SJSA1 (cell line): ENCODE measurements at places on chromosomes 5 and 9.

DNA sequence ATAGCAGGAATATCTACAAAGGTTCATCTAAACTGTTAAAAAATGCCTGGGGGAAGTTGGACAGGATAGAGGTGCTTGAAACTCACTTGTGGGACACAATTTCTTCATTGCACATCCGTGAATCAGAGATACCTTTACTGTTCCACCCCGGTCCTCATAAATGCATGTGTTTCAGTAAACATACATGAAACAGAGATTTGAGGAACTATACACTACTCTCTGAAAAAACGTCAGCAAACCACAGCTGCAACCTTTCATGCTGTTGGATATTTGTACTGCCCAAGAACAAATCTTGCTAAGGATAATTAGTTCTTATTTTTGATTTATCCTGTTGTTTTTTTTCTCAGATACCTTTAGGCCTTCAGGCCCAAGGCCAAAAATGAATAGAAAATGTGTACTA is 337.3 kb downstream of the KDM4C start:
- DNase-seq = no peak

- DNase-seq = no peak
These were observed 24.7 kb upstream of the TMEM250 start for GRCh38 chr9:136143215-136144001.

- DNase-seq = no peak
These were observed 14.8 kb downstream of the NDST1 start for GRCh38 chr5:150522504-150523414.

GRCh38 chr9:98302150-98302549 is 46.7 kb upstream of the TBC1D2 start:
- DNase-seq = no peak

DNA sequence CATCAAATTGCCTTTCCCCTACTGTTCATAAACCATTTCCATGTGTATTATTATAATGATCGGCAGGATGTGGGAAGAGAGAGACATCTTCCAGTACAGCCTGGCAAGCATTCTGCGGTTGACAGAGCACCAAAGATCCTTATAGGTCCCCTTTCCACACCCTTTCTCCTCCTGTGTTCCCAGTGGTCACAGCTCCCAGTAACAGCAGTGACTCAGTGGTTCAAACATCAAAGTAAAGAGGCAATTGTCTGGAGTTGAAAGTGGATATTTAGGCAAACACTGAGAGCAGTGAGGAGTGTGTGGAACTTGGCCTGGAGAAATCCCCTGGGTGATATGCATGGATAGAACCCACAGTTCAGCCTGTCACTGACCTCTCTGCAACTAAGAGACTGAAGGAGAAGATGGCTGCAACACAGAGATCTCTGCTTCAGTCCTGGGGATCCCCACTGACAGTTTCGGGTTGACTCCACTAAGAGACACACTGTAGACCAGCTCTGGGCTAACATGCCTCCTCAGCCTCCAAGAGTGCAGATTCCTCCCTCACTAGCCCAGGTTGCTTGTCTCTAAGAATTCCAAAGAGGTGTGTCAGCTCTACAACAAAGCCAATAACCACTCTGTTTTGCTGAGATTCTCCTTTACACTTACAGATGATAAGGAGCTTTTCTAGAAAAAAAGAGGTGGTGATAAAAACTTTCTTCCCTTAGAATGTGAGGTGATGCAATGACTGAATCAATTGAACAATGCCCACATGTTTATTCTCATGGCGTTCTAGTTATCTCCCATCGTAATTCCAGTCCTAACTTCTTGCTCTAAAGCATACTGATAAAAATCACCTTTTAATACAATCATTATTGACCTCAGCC is 94.4 kb upstream of the IL6ST start:
- peak; percentile 28 for DNase-seq

- DNase-seq = peak; percentile 66
These were observed 64.9 kb upstream of the ECM2 start for GRCh38 chr9:92600462-92601261.

DNA sequence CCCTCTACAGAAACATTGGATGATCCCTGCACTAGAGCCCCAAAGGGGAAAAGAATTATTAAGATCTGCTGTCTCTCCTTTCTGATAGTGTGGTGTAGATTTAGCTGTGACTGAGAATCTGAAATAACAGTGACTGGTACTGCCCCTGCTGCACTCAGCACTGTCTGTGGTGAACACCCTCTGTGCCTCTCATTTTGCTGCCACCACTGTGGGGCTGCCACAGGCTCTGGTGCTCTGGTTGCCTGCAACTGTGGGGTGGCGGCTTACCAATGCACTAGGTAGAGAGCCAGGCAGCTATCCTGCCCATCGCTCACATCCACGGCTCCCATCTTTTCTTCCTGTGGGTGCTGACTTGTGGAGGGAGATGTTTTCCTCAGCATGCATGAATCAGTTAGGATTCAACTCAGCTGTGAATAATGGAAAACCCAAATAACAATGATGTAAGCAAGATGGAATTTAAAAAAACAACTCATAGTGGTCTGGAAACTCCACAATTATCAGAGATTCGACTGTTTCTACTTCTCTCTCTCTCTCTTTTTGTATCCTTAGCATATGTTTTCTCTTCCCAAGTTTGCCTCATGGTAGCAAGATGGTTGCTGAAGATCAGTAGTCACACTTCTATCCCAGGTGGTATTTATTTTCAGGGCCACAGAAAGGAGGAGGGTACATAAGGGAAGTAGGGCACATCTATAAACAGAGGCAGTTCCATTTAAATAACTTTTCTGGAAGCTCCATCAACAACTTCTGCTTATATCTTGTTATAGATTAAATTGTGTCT is 99.8 kb upstream of the DAP start:
- DNase-seq = peak; percentile 90

- no peak for DNase-seq
These were observed 49.5 kb upstream of the MCCC2 start for GRCh38 chr5:71537687-71538086.

- no peak for DNase-seq
These were observed 63.3 kb downstream of the SEMA4D start for GRCh38 chr9:89434636-89435035.

- no peak for DNase-seq
These were observed 45.3 kb upstream of the ISOC1 start for GRCh38 chr5:129049126-129049799.

DNA sequence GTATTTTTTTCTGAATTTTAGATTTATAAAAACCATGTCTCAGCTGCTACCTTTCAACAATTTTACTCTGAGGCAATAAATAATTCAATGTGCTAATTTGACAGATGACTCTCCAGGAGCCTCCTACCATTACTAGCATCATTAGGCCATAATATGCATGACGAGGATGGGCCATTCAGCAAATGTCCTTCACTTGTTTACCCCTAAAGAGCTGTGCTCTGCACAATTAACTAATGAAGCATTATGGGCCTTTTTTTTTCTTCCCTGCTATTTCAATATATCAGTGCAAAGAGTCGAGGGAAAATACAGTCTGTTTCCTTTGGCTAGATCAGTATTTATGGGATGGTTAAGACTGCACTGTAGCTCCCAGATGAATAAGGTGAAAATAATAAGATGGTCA is 627.2 kb downstream of the ISL1 start:
- DNase-seq = no peak

DNA sequence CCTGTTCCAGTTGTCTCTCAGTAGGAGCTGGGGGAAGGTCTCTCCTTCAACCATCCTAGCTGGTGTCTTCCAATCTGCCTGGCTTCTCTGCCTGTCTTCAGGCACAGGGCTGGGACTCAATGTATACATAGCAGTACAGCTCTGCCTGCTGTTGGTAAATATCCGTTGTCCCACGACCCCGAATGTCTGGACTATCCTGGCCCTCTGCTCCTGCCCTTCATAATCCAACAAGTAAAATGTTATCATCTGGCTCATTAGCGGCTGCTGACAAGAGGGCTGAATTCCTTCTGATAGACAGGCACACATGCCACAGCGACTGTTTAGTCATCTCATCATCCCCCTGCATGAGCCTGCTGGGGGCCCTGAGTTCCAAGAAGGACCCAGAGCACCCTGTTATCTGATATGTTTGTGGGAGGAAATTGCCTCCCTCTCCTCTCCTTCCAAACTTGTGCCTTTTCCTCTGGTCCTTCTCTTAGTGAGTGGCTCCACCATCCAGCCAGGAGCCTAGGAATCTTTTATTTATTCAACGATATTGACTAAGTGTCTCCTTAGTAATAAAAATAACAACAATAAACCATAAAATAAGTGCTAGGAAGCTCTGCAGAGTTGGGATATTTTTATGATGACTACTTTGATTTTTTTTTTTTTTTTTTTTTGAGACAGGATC is 29.5 kb upstream of the TGFBR1 start:
- DNase-seq = peak; percentile 46
